ENCODE measurements at places on chromosomes 3 and 15.

DNA sequence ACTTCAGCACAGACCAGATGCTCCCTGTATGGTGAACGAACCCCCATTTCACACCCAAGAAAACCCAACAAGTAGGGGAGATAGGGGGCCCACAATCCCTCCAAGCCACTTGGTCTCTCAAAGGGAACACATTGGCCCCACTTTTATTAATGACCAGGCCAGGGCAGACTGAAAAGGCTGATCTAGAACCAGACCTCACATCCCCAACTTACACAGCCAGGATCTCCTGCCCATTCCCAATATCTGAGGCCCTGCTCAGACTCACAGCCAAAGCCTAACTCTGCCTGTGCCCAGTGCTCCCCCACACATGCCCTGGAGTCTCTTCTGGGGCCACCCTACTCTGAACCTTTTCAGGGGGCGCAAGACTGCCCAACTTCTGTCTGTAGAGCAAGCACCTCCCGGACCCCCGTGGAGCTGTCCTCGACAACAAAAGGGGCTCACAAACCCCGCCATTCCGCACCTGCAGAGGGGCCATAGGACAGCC, 1.8 kb downstream of the PLXNB1 start:
- DNase-seq, result peak; percentile 1

DNA sequence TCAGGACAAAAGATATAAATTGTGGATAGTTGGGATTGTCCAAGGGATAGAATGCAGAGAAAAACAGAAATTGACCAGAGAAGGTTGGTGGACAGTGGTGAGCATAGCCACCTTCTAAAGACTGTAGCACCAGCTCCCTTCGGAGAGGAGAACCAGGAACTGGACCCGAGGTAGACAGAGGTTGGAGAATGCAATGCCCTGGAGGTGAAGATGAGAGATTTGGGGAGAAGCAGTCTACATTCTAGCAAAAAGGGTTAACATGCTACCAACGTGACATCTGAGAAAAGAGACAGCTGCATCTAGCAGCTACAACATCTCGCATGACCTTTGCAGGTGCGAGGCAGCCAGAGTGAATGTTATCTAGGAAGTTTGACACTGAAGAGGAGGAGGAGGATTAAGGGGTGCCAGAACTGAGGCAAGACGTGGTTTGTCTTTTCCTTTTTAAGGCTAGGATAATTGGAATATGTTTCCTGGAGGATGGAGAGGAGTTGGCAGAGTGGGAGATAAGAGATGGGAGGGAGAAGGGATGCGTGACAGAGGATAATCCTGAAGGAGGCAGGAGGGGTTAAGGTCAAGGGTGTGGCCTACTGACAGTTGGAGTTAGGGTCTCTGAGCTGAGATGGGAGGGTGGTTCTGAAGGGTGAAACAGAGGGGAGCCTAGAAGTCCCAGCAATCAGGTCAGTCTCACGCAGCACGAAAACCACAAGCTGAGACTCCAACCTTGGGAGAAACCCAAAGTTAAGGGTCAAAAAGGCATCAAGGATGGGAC, 103.7 kb upstream of the NR2E3 start:
- DNase-seq, result no peak

DNA sequence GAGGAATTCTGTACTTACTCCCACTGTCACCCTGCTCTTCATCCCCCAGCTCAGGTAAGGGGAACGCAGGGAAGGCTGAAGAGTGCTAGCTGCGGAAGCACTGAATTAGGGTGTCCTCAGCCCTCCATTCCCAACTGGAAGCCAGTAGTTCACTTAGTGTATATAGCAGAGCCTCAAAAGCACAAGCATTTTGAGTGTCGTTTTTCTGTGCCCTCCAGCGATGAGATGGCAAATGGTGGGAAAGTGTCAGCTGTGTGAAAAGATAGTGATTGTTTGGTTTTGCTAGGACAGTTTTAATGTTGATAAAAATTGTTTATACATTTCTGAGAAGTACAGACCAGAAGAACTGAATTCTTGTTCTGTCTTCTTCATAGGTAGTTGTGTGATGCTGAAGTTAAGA, 10.8 kb downstream of the MRPS22 start:
- no peak for DNase-seq

DNA sequence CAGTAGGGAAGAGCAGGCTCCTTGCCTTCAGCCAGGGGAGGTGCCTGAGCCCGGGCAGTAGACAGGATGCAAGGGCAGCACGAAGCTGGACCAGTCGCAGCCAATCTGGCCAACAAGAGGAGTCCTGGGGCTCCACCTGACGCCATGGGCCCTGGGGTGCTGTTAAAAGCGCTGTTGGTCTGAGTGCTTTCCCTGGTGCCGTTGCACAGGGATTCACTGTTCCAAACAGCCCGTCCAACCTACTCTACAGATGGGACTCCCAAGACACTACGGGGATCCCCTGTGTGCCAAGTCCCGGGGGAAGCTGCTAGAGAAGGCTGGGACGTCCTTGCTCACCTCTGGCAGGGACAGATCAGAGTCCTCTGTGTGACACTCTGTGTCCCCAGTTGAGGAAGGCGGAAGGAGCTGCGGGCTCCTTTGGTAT, 632 bp downstream of the CTSH start:
- DNase-seq, result no peak

- no peak for DNase-seq
These were observed 239.2 kb upstream of the IL12A start for GRCh38 chr3:159749406-159749805.

DNA sequence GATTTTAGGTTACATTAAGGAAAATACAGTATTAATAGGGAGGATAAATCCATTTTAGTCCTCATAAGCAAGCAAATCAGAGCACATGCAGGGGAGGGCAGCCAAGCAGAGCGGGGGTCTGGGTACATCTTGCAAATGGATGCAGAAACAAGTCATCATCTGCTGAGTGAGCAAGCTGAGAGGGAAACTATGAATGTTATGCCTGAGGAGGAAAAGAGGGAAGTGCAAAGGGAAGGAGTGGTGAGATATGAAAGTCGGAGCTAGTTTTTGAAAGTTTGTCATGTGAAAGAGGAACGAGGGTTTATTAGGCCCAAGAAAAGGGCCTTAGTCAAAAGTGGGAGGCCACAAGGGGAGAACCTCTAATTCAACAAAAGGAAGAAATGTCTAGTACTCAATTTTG, 15.4 kb downstream of the PTX3 start:
- DNase-seq, result no peak

DNA sequence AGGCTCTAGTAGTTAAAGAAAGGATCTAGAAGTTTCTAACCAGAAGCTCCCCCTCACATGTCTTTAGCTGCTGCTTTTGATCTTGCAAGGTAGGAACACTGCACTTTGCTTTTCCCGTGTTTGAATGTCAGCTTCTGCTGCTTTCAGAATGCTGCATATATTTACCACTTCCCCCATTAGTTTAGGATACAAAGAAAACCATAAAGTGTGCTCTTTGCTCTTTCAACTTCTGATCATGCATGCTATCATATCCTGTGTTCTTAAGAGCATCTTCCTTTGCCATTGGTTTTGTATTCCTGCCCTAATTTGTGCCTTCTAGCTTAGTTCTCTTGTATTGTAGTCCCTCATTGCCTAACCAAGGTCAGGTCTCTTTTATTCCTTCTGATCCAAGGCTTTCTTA, 43.3 kb downstream of the ZNF609 start:
- DNase-seq, result no peak

- DNase-seq, result no peak
These were observed 120.4 kb upstream of the TSPAN3 start for GRCh38 chr15:77191230-77191834.

DNA sequence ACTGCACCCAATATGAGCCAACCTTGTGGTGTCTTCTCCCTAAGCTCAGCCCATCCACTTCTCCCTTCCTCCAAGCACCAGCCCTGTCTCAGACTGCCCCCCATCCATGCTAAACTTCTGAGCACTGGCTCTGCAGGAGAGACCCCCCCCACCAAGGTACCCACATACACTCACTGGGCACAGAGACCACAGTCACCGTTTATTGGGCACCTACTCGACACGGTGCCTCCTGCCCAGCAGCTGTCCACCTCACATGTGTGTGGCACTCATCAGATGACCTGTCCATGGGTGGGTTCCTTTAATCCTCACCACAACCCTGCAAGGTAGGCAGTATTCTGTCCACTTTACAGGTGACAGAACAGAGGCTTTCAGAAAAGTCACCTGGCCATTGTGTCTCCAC, 22.3 kb upstream of the SFMBT1 start:
- DNase-seq, result no peak

DNA sequence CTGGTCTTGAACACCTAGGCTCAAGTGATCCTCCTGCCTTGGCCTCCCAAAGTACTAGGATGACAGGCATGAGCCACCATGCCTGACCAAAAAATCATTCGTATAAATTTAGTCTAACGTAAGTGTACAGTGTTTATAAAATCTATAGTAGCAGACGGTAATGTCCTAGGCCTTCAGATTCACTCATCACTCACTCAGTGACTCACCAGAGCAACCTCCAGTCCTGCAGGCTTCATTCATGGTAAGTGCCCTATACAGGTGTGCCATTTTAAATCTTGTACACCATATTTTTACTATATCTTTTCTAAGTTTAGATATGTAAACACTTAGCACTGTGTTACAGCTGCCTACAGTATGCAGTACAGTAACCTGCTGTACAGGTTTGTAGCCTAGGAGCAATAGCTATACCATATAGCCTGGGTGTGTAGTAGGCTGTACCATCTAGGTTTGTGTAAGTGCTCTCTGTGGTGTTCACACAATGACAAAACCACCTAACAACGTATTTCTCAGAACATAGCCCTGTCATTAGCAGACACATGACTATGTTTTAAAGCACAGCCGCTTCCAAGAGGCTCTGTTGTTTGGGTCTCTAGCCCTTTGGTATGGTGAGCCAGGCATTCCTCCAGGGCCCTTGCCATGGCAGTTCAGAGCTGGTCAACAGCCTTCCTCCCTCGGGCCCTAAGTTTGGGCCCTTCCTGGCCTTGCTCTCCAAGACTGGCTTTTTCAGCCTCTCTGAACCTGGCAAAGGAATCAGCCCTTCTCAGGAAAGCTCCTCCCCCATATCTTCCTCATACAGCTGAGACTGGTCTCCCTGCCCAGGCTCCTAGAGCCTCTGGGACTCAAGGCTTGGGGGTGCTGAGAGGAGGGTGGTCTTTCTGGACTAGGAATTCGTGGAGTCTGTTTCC, 1.9 kb upstream of the CCDC9B start:
- no peak for DNase-seq

GRCh38 chr3:58055314-58055713, 47.1 kb downstream of the FLNB start:
- no peak for DNase-seq

- no peak for DNase-seq
These were observed 112.2 kb upstream of the SLC6A11 start for GRCh38 chr3:10703875-10704274.

Data from DMS79 treated with DMSO at 0.1 percent for 48 hours (cell line).